Activated CD4-positive, alpha-beta T cell treated with anti-CD3 and anti-CD28 coated beads, Interleukin-2, amount 50 U/mL, for 16 hours (primary cell): ENCODE measurements at places on chromosomes 3 and 15.

DNA sequence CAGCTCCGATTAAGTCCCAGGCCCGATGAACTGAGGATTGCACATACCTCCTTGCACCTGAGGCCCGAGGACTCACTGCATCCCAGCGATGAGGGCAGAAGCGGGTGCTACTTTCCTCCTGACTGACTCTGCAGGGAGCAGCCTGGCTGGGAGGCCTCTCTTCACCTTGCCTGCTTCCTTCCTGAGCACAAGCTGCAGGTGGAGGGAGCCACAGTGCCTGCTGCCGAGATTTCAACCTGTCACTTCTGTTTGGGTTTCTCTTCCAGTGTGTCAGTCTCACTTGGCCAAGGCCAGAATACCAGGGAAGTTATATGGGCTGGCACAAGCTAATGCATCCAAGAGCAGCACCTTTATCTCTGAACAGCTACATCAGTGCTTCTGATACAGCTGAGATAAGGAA, 185.4 kb downstream of the NTRK3 start:
- DNase-seq, result no peak

GRCh38 chr3:167146911-167147310, 233.2 kb downstream of the ZBBX start:
- no peak for DNase-seq

GRCh38 chr15:58407778-58408177, 24.0 kb upstream of the LIPC start:
- DNase-seq, result no peak

DNA sequence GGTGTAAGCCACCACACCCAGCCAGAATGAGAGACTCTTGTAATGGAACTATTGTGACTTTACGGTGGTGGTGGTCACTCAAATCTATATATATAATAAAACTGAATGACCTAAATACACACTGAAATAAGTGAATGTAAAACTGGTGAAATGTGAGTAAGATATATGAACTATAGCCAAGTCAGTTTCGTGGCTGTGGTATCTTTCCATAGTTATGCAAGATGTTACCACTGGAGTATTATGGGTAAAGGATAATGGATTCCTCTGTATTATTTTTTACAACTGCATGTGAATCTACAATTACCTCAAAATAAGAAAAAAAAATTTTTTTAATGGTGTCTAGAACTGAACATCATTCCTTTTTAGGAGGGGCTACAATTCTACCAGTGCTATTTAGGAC, 21.9 kb downstream of the PIK3CB start:
- no peak for DNase-seq

GRCh38 chr15:49079340-49080039, 33.2 kb upstream of the SECISBP2L start:
- no peak for DNase-seq

DNA sequence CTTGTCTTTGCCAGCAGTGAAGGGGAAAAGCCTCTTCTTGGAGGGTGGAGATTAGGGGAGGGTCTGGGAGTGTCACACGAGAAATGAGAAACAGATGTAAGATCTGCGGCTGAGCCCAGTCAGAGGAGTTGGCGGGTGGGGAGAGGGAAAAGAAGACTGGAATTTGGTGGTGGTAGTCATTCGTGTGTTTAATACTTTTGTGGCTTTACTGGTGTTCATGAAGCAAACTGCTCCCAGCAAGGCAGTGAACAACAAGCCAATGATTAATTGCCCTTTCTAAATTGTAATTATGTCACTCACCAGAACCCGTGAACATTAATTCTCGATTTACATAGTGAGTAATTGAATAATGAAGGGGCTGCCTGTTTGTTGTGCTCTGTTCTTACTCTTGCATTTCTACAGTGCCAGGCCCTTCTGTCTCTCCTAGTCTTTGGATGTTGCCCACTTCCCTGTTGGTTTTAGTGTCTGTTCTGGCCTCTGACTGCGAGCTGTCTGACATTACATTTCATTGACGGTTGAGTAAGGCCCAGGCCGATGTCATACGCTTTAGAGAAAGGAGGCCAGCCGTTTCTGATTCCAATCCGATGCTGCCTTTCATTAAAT, 78.0 kb downstream of the CHCHD6 start:
- DNase-seq, result no peak

DNA sequence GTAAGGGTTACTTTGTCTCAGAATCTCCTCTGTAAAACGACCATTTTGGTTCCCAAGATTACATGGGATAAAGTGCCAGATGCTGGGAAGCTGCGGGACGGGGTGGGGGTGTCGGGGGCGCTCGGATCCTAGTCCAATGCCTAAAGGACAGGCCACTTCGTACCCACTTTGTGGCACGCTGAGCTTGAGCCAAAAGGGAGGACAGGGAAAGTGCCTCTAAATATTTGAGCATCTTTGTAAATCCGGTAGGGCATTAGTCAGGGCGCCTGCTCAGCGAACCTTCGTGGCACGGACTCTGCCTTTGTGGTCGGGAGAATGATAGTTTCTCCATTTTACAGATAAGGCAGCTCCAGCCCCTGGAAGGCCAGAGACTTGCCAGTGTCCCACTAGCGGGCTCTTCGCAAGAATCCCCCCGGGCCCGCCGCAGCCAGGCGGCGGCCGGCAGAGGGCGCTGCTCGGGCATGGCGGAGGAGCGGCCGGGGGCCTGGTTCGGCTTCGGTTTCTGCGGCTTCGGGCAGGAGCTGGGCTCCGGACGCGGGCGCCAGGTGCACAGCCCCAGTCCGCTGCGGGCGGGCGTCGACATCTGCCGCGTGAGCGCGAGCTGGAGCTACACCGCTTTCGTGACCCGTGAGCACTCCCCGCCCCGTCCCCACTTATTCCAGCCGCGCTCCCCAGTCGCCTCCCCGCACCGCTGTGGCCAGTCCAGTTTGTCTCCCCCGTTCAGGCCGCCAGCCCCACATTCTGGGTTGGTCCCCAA, 1.8 kb downstream of the RCCD1 start:
- peak; percentile 72 for DNase-seq

GRCh38 chr3:72095521-72095920, 310.6 kb upstream of the PROK2 start:
- no peak for DNase-seq

GRCh38 chr3:99865321-99865720, 47.7 kb downstream of the CMSS1 start:
- no peak for DNase-seq

DNA sequence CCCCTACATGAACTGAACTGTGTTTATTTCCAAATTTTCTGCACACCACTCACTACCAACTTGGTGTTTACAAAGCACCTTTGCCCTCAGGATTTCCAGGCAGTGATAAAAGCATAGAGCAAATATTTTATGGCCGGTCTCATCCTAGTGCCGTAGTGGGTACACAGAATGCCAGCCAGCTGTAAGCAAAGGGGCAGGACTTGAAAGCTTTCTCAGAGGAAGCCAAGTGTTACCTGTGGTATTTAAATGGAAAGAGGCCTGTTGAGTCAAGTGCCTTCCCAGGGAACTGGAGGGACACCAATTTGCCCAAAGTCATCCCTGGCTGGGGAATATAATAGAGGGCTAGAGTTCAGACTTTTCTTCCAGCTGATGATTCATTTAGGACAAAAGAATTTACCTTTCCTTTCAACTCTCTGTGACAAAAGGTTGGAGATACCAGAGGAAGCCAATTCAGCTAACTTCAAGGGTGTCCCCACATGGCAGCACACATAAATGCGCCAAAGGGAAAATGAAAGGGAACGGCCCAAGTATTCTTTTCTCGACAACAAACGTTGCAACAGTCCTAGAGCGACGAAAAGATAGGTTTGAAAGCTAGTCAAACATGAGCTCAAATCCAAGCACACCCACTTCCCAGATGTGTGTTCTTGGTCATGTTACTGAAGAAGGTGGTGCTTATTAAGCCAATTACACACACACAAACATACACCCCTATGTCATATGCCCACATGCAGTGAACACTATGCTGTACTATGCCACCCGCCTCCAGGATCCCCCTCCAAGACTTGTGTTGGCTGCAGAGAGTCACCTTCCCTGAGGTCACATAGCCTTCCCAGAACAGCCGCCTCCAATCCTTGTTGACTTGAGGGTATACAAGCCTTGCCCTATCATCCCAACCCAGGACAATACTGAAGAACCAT, 27.7 kb downstream of the MAGI1 start:
- no peak for DNase-seq

- DNase-seq, result no peak
Measured at GRCh38 chr3:194492001-194492400, 5.2 kb upstream of the ATP13A3 start.

- no peak for DNase-seq
Measured at GRCh38 chr3:28132941-28133340, 108.5 kb upstream of the CMC1 start.

GRCh38 chr15:80967451-80967850, 22.2 kb downstream of the MESD start:
- no peak for DNase-seq

DNA sequence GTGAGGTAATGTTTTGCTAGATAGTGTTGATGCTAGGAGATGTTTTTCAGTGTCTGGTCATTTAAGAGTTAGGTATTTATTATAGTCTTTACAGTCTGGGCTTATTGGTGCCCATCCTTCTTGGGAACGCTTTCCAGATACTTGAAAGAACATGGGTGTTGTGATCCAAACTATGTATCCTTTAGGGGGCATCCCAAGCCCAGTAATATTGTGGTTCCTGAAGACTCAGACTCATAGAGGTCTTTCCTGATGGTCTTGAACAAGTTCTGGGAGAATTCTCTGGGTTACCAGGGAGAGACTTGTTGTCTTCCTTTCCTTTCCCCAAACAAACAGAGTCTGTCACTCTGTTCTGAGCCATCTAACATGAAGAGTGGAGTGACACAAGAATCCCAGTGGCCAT, 99.7 kb upstream of the LRRC3B start:
- no peak for DNase-seq

- no peak for DNase-seq
Measured at GRCh38 chr15:54820811-54821210, 375.9 kb downstream of the RSL24D1 start.

DNA sequence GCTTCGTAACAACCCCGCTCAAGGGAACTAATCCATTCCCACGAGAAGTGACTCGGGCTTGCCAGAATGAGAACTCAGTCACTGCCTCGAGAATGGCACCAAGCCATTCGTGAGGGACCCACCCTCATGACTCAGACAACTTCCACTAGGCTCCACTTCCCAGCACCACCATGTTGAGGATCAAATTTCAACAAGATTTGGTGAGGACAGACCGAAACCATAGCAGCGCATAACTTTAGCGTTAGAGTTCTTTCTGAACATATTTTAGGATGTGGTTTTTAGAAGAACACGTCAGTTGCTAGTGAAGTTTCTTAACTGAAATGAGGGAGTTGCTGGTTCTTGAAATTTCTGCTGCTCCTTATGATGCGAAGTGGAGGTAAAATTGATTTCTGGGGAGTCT, 13.5 kb downstream of the PTPRG start:
- DNase-seq, result no peak

DNA sequence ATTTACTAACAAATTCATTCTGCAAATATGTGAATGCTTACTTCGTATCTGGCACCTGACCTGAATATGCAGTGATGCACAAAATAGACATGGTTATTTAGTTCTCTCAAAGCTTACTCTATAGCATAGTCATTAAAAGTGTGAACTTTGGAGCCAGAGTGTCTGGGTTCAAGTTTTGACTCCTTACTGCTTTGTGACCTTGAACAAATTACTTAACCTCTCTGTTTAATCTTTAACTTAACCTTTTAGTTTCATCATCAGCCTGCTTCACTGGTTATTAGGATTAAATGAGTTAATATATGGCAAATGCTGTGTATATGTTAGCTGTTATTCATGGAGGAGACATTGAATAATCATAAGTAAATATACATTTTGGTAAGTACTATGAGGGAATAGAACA, 12.1 kb upstream of the MGA start:
- no peak for DNase-seq

- no peak for DNase-seq
Measured at GRCh38 chr15:66703540-66703941, 1.5 kb downstream of the SMAD6 start.

GRCh38 chr3:52490939-52491526, 4.1 kb upstream of the STAB1 start:
- DNase-seq, result no peak

DNA sequence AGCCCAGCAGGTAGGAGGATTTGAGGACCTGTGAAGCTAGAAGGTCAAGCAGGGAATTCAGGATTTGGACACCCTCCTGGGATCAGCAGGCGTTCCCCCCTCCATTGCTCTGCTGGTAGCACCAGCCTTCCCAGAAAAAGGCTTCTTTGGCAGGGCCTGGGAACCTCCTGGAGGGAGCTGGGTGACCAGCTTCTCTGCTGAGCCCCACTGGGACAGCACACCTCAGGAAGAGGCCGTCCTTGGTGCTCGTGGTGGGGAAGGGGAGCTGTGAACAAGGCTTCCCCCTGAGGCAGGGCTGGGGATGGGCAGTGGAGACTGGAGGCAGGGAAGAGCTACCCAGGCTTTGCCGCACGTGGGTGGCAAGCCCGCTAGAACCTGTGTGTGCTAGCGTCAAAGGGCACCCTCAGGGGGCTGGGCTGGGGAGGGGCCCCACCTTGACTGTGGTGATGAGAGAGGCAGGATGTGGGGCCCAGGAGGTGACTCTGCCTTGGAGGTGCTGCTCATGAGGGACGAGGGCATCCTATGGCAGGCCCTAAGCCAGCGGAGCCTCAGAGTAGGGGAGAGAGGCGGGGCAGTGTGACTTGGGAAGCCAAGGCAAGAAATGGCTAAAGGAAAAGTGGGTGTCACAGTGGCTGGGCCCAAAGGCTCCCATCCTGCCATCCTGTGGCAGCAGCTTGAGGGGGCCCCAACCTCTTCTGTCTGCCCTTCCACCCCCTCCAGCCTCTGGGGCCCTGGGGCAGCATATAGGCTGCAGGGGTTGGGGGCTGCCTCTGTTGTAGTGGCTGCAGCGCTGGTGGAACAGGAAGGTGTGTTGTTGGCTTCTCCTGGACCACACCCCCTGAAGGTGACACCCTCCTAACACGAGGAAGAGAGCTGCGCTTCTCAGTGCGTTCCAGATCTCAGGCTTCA, 20.7 kb downstream of the KLF13 start:
- DNase-seq, result peak; percentile 83

GRCh38 chr3:122677216-122677615, 3.4 kb upstream of the PARP14 start:
- no peak for DNase-seq

DNA sequence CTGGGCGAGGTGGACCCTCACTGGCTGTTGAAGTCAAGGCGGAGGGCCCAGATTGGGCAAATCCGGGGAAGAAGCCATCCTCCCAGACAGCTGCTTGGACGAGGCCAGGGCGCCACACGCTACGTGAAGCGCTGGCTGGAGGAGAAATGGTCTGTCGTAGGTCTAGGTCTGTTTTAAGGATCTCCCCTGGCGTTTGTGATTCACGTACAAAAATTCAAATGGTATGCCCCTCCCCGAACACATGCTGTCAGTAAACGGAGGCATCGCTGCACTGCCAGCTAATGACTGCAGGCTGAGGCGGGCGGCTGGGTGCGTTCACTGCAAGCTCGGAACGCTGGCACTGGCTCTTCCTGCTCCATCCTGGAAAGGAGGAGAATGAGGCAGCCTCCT, 69.9 kb downstream of the EPHB3 start:
- DNase-seq, result no peak
